ENCODE measurements at places on chromosomes 7 and 10.

GRCh38 chr10:3692387-3692999, 92.5 kb downstream of the KLF6 start:
- DNase-seq, result no peak

DNA sequence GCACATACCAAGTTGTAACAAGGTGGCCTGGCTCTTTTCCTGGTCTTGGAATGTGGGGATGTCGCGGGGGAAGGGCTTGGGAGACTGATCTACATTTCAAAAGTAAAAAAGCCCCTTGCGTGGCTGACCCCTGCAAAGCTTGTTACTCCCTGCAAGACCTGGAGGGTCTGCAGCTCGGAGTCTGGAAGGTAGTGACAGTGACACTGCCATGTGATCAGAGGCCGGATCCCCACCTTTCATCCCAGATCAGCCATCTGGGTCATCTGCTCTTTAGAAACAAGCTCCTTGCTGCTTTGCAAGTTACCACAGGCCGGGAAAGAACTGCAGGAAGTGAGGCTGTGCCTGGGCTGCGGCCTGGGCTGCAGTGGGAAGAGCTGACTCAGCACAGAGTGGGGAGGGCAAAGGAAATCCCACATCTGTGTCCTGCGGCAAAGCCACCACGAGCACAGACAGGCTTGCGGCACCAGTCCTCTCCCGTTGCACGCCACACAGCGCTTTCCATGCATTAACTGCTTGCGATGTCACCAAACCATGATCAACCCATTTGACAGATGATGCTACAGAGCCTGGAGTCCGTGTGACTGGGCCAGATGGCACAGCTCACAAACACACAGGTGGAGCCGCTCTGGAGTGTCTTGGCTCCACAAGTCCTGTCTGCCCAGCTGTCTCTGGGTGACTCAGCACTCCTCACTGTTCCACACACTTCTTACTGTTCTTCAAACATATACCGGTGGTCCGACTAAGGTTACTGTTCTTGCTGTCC, 97.7 kb downstream of the SH3PXD2A start:
- DNase-seq, result peak; percentile 49

- DNase-seq, result no peak
These were observed 175.3 kb upstream of the BET1 start for GRCh38 chr7:94179466-94179865.

DNA sequence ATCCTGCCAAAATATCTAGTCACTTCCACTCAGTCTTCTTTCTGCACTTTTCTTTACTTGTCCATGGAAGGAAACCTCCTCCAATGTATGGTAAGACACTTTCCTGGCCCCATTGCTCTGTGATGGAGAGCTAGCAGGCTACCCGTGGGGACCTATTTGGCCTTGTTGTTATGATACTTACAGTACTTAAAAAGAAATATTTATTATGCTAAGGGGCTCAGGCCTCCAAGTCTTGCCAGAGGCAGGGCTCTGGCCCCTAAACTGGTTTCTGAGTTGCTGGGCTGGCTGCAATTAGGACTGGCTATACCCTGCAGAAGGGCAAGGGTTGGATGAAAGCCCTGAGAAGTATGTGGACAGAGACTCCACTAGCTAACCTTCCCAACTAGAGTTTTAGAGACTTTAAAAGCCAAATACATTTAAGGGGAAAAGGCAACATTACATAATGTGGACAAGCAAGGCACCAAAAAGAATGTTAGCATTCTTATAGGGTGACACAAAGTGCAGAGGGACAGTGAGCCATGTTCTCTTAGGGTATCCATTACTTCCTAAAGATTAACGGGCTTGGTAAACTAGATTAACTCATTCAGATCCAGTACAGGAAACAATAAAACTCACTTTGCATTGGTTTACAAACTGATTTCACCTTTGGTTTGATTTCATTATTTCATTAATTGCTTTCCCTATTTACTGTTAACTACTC, 84.9 kb upstream of the INHBA start:
- DNase-seq, result no peak

- DNase-seq, result no peak
These were observed 60.1 kb downstream of the CARD11 start for GRCh38 chr7:2983586-2983985.

GRCh38 chr7:64183126-64183742, 23.8 kb upstream of the ZNF735 start:
- no peak for DNase-seq

DNA sequence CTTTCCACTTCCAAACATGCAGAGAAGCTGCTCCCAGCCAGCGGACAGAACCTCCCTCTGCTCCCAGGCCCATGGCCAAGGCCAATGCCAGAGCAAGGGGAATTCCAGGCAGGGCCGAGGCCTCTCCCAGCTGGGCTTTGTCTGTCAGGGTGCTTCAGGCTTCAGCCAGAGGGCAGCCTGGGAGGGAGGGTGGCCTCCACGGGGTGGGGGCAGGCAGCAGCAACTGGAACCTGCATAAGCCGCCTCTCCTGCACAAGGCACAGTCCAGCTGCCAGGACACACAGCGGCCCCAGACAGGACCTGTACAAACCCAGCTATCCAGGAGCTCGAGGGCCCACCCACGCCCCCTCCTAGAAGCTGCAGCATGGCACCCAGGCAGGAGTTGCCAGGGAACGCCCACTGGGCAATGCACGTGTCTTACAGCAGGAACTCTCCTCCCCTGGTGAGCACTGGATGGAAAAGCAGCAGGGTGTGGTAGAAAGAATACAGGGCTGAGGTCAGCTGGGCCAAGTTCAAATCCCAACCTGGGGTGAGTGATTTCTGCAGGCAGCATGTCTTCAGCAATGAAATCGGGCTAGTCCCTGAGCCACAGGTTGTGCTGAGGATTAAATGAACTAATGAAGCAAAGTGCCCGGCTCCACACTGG, 7.6 kb downstream of the FAM53B start:
- DNase-seq, result no peak

- DNase-seq, result no peak
These were observed 152.4 kb downstream of the RNF133 start for GRCh38 chr7:122546496-122546895.

DNA sequence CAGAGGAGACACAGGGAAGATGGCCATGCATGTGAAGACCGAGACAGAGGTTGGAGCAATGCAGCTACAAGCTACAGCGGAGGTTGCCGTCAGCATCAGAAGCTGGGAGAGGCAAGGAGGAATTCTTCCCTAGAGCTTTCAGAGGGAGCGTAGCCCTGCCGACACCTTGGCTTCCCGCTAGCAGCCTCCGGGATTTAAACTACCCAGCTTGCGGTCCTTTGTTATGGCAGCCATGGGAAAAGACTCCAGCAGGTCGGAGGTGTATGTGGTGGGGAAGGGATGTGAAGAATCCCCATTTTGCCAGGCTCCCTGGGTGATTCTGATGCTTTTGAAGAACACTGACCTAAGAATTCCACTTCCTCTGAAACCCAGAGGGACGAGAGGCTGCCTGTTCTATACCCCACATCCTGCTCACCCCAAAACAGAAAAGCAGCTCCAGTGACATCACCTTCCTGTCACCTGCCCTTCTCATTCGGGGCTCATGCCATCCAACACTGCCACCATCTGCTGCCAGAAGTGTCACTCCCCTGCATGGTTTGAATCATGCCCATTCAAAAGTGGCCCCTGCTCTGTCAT, 3.3 kb upstream of the SEPHS1 start:
- DNase-seq, result no peak

DNA sequence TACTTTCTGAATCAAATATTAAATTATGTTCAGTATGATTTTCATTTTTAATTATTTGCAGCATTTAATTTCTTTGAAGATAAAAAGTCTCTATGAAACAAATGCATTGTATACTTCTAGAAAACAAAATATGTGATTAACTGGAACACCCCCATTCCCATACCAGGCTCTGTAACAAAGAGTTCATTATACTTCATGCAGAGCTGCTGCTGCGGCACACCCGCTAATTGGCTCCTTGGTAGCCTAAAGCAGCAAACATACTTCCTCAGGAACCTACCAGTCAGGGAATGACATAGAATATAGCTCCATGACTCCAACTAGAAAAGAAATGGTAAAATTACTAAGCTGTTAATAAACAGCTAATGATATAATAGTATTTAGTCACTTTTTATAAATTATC, 19.3 kb downstream of the RAB11FIP2 start:
- DNase-seq, result no peak

- no peak for DNase-seq
These were observed 108.1 kb downstream of the CFTR start for GRCh38 chr7:117587931-117588330.

DNA sequence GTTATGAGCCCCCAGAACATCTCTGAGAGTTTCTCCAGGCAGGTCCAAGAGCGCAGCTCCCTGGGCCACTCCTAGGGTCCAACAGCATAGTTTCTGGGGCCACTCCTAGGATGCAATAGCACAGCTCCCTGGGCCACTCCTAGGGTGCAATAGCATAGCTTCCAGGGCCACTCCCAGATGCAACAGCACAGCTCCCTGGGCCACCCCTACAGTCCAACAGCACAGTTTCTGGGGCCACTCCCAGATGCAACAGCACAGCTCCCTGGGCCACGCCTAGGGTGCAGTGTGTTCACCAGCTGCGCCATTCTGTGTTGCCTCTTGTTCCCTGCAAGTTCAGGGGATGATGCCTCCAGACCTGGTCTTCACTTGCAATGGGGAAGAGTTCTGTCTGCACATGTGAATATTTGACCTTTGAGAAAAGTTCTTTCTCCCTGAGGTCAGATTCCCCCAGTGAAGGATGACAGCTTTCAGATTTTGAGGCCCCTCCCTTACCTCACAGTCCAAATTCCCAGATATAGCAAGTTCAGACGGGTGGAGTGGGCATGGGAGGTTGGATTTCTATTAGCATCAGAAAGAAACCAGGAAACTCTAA, 43.0 kb upstream of the LEP start:
- DNase-seq, result no peak

- DNase-seq, result no peak
These were observed 8.1 kb downstream of the ADCY1 start for GRCh38 chr7:45582136-45582749.

DNA sequence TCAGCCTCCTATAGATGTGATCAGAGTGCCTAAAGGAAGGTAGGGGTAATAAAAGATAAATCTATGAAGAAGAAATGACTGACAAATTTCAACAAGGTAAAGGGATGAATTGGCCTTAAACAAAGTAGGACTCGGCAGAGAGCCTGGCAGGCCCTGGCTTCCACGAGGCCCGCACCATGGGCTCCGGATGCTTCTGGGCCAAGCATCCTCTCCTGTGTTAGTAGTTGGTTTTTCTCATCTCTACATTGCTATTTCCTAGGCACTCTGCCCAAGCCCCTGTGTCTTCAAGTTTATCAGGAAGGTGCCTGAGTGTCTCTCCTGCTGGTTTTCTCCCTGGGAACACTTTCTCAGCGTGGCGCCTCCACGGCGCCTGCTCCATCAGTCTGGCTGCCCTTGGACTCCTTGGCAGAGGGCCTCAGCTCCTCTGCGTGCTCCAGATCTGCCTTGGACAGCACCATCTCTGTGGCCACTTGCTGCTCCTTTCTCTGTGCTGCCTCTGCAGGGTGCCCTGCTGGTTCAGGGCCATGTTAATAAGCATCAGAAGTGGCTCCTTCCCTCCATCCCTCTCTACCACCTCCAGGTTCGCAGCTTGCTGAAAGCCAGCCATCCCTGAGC, 413.3 kb upstream of the DPP6 start:
- no peak for DNase-seq

- no peak for DNase-seq
These were observed 19.0 kb upstream of the COL1A2 start for GRCh38 chr7:94375691-94376090.

DNA sequence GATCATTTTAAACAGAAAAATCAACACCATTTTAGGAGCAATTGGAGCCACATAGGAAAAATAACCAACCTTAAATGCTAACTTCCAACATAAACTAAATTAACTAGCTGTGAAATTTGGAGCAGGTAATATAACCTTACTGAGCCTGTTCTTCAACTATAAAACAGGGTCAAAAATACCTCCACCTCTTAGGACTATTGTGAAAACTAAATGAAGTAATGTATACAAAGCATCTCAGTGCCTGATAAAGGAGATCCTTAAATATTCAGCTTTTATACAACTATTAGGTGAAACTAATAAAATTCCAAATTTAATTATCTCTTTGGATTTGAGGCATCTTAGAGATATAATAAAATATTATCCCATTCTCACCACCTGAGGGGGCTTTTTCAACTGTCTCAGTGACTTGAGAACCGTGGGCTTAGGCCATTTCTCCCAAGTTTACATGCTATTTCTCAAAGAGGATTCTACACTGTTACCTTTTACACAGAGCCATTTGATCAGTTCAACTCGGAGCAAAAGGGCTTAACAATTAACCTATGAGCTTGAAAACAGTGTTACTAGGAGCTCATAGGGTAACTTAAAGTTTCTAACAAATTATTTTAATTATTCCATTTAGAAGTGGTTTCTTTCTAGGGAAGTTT, 165.0 kb upstream of the ASAH2 start:
- no peak for DNase-seq

DNA sequence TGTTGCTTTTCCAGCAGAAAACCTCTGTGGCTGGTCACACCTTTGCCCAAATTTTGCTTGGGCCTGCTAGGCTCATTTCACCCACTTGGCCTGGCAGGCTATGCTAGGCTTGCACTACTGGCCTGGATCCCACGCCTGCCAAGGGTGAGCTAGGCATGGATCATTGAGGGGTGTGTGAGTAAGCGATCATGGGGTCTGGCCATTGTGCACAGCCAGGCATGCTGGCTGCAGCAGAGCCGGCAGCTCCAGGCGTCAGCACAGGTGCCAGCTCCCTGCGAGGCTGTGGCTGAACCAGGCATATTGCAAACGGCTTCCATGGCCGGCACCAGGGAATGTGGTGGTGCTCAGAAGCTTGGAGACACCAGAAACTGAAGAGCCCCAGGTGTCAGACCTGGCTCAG, 19.2 kb downstream of the CFAP70 start:
- no peak for DNase-seq

DNA sequence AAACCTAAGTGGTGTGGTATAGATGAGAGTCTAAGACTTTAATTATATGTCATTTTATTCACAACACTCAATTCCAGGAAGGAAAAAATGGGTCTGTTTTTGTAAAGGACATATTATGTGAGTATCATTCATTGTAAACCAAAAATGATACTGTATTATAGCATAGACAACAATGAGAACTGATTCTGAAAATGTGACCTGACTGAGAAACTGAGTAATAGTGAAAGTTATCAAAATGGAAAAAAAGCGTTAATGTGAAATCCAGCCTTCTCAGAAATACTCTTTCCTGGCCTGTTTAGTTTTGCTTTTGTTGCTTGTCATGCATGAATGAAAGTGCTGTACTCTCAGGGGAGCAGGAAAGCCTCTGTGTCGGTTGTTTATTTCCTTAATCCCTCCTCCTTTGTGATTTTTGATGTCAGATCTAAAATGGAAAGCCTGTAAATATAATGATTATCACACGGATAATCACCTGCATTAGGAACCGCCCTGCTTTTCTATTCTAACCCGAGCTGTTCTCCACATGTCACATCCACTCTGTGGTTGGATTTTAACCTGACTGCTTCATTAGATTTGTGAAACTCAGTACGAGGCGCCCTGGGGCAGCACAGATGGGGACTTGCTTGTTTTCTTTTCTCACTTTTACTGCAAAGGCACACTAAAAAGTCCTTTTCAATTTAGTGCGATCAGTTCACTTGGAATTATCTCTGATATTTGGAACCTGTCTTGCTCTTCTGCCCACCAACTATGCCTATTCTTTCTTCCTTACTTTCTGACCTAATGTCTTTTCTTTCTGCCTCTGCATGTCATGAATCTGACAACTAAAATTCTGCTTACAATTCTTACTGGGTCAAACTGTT, 240.9 kb upstream of the KAT6B start:
- no peak for DNase-seq

- no peak for DNase-seq
These were observed 7.5 kb downstream of the MET start for GRCh38 chr7:116679500-116679899.

Data from CD14-positive monocyte (primary cell).